ENCODE measurements at places on chromosomes 11 and 22.

GRCh38 chr11:60955571-60955970 is 3.6 kb upstream of the SLC15A3 start:
- no peak for DNase-seq

GRCh38 chr22:31488346-31488883 is 1.2 kb downstream of the EIF4ENIF1 start:
- DNase-seq: no peak

GRCh38 chr11:116615211-116615865 is 157.4 kb downstream of the BUD13 start:
- no peak for DNase-seq

- no peak for DNase-seq
These were observed at the start of gene PLAAT4 for GRCh38 chr11:63536669-63537292. Gene PLAAT4 (plus strand): TSS chr11:63536808. CDS start chr11:63536869, 61 bp downstream.

DNA sequence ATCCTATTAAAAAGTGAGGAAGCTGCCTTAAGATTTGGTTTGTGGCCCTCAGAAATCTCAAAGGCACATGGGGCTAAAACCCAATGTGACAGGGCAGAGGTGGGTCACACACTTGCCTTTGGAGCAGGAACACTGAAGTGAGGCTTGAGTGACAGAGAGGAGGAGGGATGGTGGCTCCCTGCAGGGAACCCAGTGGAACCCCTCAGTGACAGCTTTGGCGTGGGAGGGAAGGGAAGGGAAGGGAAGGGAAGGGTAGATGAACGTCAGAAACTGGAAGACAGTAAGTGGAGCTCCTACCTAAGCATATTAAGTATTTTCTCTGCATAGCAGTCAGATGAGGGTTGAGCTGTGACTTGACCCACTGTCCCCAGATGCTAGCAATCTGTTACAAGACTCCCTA is 68.5 kb downstream of the TMPRSS5 start:
- DNase-seq: no peak

GRCh38 chr11:33296695-33297094 is 39.5 kb downstream of the HIPK3 start:
- no peak for DNase-seq

DNA sequence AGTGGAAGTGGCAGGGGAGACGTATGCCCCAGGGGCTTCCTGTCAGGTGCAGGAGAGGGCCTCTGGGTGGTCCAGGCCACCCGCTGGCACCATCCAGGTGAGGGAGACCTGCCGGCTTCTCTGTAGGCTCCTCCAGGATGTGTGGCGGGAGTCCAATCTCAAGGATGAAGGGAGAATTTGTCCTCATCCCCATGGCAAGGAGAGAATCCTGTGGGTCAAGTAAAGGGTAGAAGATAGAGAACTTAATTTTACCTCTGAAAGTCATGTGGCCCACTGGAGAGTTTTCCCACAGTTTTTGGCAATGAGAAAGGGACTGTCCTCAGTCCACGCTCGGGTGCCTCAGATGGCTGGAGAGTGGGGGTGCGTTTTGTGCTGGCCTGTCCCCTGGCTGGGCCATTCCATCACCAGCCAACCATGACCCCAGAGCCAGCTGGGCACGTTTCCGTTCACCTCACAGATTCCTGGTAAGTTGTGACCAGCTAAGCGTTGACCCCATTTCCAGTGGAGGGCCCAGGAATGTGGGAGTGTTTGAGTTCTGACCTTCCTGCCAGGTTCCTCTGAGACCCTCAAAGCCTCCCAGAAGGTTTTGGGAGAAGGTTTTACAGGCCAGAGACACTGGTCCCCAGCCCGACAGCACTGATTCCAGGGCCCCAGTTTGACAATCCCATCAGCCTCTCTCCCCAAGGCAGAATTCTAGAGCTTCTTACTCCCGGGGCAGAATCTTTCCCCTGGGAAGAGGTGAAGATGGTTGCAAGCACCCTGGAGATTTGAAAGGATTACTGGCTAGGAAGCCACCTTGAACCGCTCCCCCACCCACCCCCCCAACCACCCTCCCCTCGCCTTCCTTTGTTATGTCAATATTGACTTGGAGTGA is 2.6 kb downstream of the OVOL1 start:
- DNase-seq: no peak

GRCh38 chr11:19552656-19553260 is 159.9 kb upstream of the NAV2 start:
- DNase-seq: no peak

GRCh38 chr11:108224911-108225786 is 2.3 kb downstream of the ATM start:
- DNase-seq: no peak

- no peak for DNase-seq
These were observed 17.4 kb upstream of the FLRT1 start for GRCh38 chr11:64018310-64018709.

GRCh38 chr22:43297270-43298061 is 45.7 kb downstream of the SCUBE1 start:
- no peak for DNase-seq

GRCh38 chr11:64052938-64053622 is 17.3 kb downstream of the FLRT1 start:
- no peak for DNase-seq

- no peak for DNase-seq
These were observed 98.6 kb upstream of the SYT13 start for GRCh38 chr11:45384711-45385241.

DNA sequence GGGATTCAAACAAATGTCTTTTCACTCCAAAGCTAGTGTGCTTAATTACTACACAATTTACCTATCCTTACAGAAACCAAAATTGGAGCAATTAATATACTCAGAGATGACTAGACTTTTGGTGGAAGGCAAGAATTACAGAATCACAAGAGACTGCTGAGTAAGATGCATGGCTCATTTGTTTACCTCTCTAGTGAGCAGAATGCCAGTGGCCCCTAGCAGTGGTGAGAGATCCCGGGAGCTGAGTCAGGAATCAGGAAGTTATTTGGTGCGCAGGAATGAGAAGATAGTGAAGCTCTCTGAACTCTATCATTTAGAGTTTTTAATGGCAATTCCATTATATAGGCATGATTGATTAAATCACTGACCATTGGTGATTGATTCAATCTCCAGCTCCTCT is 188.9 kb upstream of the SESN3 start:
- peak; percentile 64 for DNase-seq

DNA sequence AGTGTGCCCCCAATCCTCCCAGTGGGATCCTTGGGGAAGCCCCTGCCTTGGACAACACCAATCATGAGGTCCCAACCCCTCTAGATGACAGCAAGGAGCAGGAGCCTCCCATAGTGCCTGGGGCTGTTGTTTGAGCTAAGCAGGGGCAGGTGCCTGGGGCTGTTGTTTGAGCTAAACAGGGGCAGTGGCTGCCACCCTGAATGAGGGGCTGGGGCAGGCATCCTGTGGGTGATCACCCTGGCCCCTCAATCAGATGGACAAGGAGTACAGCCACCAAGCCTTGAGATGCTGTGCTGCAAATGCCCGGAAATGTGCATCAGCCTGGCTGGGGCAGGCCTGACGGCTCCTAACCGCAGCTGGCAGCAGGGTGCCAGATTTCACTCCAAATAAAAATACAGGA is 66.7 kb downstream of the MYEOV start:
- DNase-seq: no peak

- no peak for DNase-seq
These were observed at the start of gene ALX4 for GRCh38 chr11:44309478-44310205. Gene ALX4 (minus strand): TSS chr11:44310139. CDS start chr11:44310062, 77 bp downstream.

DNA sequence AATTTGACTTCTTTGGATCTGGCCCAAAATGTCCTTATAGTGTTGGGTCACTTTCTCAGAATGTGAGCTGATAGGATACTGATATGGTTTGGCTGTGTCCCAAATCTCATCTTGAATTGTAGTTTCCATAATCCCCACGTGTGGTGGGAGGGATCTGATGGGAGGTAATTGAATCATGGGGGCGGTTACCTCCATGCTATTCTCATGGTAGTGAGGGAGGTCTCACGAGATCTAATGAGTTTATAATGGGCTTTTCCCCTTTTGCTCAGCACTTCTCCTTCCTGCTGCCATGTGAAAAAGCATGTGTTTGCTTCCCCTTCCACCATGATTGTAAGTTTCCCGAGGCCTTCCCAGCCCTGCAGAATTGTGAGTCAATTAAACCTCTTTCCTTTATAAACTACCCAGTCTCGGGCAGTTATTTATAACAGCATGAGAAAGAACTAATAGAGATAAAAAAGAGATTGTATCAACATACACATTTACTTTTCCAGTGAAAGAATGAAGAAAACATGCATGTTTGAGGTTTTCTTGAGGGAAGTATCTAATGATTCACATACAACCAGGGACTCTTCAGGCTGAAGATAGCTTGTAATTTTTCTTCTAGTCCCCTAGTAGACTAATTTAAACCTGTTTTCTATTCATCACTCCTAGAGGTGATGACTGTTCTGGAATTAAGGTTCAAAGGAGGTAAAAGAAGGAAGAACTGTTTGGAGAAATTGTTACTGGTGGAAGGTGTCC is 17.3 kb upstream of the CSTF3 start:
- DNase-seq: no peak

DNA sequence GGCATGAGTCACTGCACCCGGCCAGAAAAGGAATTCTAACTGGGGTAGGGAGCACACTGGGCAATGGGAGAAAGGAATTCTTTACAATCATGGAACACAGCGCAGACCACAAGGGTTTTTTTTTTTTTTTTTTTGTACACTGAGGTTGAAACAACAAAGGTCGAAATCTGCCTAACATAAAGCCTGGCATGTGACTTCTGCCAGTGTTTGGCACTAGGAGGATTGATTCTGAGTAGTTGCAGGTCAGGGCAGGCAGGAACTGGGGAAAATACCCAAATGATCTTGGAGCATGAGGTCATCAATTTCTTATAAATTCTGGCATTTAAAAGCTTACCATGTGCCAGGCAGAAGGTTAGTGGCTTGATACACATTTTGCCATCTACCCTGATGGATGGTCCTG is 202.0 kb upstream of the SNX19 start:
- DNase-seq: no peak

GRCh38 chr11:93967258-93967657 is 53.9 kb upstream of the HEPHL1 start:
- DNase-seq: no peak

DNA sequence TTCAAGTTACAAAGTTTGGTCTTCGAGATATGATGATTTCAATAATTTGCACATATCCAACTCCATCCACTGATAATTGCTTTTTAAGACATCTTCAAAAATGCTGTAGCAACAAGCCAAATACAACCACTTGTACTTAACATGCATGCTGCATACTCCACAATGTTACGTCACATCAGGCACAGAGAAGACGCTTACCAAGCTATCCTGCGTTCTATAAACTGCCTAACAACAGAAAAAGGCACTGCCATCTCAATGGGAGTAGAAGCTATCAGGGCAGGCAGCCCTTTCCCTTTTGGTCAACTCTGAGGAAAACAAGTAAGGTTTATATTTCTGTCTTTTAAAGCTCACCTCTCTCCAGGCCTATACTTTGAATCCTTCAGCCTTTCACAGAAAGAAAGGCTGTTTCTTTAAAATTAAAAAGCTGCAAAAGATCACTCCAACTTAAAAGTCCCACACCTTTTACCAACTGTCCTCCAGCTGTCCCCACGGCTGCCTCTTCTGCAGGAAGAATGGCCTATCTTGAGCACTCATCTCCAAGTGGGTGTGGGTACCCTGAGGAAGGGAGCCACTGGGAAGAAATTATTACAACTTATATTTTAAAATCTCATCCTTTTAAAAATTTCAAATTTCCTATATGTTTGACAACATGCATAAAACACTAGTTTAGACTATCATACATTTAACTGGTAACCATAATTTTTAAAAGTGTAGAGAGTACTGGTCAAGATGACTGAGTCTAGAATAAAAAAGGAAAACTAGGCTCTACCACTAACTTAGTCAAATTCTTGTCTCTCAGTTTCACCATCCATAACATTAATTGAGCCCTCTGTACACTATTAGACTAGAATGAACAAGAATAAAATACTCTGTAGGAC is 14.5 kb downstream of the PHF21A start:
- no peak for DNase-seq

- no peak for DNase-seq
These were observed 18.9 kb upstream of the PISD start for GRCh38 chr22:31680861-31681341.

GRCh38 chr11:11980841-11981308 is 27.6 kb downstream of the DKK3 start:
- no peak for DNase-seq

- no peak for DNase-seq
These were observed 800 bp downstream of the KCTD21 start for GRCh38 chr11:78187366-78188285.

DNA sequence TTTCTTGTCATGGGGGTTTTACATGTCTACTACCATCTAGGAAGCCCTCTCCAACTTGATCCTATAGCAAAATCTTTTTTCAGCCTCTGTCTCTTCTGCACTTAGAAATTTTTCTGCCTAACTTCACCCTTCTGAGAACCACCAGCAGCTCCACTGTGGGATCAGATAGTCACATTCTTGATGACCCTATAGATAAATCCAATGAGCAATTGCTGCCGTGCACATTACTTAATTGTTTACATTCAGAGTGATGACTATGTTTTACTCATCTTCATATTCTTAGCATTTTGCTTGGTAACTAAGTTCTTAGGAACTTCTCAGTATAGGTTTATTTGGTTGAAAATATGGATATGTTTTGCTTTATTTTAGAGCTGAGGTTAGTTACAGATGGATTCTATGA is 12.4 kb upstream of the ETS1 start:
- no peak for DNase-seq

DNA sequence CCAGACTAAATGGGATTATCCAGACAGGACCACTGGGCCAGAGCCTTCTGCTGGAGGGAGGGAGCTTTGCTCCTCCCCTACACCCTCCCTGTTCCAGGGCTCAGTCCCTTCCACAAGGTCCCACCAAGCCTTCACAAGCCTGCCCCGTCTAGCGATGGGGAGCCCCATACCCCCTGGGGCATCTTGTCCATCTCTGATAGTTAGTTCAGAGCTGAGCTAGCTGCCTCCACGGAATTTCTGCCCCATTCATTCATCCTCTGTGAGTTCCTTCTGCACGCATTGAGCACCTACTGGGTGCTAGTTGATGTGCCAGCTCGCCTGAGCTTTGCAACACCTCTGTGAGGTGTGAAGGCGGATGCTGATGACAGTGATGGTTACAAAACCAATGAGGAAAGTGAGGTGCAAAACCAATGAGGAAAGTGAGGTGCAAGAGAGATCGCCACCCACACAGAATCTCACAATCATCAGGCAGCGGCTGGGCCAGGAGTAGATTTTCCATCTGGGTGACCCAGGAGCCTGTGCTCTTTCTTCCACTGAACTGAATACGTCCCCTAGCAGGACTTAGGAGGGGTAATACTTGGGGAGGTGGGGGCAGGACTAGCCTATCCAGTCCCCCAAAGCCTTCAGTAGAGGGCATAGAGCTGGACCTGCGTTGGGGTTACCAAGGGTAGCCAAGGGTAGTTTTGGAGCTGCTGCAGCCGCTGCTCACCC is 21.5 kb upstream of the CBX7 start:
- DNase-seq: no peak

Data from skeletal muscle cell (primary cell).